ENCODE measurements at places on chromosomes 6 and 20.

GRCh38 chr20:33908336-33908735 lies 85.4 kb upstream of the RALY start:
- peak; percentile 55 for DNase-seq

- no peak for DNase-seq
Measured at GRCh38 chr20:18055261-18055660, 2.5 kb downstream of the OVOL2 start.

DNA sequence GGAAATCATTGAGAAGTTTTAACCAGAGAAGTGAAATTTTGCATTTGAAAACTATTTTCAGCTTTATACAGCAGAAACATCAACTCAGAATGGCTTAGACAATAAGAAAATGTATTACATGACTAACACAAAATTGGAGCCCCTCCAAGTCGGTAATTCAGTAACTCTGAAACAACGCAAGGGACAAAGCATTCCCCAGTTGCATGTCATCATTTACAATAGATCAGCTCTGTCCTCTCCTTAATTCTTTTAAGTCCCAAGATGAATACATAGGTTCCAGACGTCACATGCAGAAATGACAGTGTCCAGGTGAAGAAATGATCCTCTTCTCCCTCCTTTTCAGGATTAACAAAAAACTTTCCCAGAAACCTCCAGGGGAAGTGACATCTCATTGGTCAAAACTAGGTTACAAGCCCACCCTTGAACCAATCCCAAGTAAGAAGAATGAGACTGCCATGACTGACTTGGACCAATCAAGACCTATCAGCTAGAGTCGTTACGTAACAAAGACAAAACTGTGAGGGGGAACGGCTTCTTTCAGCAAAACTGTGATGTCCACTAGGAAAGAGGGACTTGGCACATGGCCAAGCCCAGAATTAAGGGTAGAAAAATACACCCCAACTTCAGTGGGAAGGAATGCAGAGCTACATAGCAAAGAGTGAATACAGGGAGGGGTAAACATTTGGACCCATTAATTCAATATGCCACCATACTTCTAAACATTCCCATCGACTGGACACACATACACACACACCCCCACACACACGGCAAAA lies 149.8 kb upstream of the PRND start:
- DNase-seq, result no peak

DNA sequence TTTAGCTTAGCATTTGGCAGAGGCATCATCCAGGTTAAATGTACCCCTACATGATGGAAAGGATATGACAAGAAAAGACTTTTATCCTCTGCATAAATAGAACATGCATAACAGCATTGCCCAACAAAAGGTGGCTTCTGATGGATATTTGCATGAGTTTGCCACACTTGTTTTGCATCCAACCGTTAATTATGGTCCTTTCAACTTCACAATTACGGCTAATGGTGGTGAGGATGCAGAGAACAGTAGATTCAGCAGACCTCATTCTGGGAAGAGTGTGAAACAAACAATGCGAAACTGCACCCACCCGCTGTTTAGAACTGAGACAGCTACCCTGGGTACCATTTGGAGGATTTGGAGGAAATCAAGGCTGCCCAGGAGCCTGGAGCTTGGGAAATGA lies 690.9 kb upstream of the CHD6 start:
- no peak for DNase-seq

DNA sequence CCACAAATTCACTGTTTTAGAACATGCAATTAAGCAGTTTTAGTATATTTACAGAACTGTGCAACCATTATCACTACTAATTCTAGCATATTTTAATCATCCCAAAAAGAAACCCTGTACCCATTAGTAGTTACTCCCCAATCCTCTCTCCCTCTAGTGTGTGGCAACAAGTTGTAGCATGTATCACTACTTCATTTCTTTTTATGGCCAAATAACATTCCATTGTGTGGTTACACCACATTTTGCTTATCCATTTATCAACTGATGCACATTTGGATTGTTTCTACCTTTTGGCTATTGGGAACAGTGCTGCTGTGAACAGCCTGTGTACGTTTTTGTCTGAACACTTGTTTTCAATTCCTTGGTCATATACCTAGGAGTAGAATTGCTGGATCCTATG lies 31.5 kb upstream of the FKBP1A start:
- no peak for DNase-seq

DNA sequence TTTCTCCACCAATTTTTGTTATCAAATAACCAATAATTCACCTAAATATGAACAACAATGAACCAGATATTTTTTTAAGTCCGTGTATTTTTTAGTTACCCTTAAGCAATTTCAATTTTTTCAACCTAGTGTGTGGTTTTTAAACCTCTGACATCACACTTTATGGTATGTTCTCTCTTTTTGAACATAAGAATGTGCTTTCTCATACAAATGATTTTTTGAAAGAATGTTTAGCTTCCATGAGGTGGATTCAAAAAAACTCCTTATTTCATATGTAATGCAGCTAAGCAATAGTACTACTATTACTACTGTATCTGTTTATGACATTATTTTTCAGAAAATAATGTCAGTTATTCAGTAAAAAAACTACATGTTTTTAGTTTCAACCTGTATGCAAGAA lies 19.4 kb upstream of the MEI4 start:
- DNase-seq, result no peak

DNA sequence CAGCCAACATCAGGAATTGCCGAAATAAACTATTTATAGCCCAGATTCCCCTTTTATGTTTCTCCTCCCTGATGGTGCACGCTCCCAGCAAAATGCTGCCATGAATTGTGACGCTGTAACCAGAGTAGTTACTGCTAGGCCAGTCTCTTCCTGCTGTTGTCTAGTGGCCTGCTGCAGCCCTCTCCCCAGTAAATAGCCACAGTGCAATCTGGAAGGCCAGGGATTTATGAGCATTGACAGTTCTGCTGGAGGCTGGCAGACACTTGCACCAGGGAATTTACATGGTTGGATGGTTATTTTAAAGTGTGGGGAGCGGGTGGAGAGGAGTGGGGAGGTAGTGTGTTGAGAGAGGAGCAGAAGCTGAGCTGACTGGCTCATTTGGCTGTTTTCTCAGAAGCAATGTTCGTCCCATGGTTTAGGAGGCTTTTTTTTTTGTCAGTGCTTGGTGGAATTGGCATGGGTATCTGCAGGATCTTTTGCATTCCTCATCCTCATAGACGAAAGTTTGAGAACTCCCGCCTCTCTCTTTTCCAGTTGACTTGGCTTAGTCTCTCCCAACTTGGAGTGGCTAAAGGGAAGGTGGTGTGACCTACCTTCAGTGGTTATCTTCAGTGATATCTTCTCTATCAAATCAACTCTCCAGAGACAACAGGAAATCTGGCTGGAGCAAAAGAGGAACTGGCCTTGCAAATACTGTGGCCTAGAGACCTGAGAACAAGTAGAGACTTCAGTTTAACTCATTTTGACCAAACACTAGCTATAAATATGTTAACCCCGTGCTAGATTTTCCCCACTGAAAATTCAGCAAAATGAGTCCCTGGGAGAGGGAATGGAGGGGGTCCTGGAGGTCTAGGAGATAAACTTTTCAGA lies 99.3 kb upstream of the VSTM2L start:
- no peak for DNase-seq

- DNase-seq, result peak; percentile 54
Measured at GRCh38 chr6:155261111-155261900, 2.5 kb upstream of the CLDN20 start.

GRCh38 chr6:158662954-158663624 lies 13.2 kb downstream of the SYTL3 start:
- DNase-seq, result no peak

- DNase-seq, result no peak
Measured at GRCh38 chr6:146827216-146827928, 228.6 kb downstream of the ADGB start.

DNA sequence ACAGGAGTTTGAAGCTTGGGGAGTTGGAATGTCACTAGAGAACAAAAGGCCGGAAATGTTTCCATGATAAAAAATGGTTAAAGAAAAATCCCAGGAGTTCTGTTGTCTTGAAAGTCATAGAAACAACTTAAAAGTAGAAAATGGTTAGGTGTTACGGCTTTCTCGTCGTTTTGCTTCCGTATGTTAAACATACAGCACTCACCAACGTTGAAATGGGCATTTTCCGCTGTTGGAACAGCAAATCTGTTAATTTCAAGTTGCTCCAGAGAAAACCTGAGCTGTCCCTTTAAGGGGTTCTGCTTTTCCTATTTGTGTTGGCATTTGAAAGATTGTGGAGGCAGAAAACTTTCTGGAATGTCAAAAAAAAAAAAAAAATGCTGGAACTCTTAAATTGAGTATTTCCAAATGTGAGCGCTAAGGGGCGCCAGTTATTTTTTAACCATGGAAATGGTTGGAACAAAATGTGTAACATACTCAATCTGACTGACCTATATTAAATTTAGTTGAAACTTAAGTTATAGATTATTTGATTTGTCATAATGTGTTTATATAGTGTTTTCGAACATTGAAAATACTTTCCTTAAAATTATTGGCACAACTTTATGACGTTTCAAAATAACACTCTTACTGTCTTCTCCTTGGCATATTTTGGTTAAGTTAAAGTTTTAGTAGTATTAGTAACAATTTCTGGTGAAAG lies 2.2 kb downstream of the QKI start:
- DNase-seq, result no peak

DNA sequence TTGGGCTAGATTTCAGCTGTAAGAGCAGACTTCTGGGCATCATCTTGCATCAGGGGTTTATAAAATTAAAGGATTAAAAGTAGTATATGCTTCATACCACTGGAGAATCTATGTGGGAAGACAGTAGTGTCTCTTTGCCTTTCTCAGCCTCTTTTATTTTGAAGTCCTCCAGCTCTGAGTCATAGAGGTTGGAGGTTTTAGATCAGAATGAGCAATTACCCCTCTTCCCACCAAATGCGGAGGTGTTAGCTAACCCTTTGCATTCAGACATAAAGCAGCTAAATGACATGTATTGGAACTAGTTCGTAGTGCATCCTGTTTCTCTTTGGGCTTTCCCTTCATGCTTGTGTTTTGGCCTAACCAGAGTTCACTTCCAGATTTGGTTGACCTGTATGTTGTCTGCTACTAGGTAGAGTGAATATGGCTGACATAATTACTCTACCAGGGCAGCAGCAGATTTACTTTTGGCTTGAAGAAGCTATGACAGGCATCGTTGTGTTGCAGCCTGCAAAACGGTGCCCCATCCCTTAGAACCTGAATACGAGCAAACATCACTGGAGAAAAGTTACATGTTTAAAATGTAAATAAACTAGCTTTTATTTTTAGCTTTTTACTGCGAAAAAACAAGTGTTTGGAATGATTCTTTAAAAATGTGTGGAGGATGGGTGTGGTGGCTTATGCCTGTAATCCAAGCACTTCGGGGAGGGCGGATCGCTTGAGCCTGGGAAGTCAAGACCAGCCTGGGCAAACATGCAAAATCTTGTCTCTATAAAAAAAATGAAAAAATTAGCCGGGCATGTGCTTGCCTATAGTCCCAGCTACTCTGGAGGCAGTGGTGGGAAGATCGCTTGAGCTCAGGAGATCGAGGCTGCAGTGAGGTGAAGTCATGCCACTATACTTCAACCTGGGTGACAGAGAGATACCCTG lies 82.2 kb downstream of the MYO6 start:
- no peak for DNase-seq

DNA sequence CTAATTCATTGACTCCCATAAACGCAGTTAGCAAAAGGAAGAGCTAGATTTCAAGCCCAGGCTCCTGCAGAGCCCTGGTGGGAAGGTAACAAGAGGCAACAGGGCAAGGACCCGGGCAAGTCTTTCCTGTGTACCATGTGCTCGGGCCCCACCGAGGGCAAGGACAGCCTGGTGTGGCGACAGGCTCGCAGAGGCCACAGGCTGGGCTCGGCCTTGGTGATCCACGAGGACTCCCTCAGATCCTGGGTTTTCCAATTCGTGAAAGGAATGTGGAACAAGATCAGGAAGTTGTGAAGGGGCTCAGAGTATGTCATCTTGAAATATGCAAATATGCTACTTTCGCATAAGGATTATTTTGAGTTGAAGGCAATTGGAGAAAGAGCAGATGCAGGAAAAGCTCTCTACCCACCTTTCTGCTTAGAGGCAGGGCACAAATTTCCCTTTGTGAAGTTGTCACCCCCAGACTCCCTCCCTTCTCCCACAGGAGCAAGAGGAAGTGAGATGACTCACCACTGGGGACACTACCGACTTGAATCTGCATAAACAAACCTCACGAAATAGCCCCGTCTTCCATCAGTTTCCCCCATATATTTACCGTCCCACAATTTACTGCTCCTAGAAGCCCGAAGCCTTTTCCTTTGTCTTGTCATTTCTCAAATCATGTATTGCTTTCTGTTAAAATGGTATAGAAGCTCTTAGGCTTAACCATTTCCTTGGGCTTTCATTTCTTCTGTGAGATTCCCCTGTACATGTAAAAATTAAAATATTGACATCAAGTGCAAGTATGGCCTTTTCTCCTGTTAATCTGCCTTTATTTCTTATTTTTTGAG lies 79.0 kb downstream of the PSMG4 start:
- DNase-seq, result no peak

- DNase-seq, result peak; percentile 86
Measured at GRCh38 chr6:32970413-32971241, 2.2 kb downstream of the BRD2 start.

DNA sequence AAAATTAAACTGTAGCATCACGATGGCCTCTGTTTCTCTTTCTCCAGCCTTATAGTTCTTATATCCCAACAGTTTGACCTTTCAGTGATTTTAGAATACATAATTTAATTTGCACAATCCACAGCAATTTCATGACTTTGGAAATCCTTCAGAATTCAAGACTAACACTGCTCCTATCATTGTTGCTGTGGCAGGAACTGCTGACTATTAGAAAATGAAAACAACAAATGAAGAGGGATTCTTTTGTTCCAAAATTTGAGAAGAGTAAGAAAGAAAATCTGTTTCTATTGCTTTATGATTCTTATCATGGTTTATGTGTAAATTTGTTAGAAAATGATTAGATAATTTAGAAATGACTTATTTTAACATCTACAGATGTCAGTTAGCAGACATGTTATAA lies 604.0 kb upstream of the ADGRB3 start:
- no peak for DNase-seq
